ENCODE measurements at places on chromosomes 3 and 15.

GRCh38 chr3:14943042-14943441 is 4.3 kb upstream of the NR2C2 start:
- no peak for DNase-seq

DNA sequence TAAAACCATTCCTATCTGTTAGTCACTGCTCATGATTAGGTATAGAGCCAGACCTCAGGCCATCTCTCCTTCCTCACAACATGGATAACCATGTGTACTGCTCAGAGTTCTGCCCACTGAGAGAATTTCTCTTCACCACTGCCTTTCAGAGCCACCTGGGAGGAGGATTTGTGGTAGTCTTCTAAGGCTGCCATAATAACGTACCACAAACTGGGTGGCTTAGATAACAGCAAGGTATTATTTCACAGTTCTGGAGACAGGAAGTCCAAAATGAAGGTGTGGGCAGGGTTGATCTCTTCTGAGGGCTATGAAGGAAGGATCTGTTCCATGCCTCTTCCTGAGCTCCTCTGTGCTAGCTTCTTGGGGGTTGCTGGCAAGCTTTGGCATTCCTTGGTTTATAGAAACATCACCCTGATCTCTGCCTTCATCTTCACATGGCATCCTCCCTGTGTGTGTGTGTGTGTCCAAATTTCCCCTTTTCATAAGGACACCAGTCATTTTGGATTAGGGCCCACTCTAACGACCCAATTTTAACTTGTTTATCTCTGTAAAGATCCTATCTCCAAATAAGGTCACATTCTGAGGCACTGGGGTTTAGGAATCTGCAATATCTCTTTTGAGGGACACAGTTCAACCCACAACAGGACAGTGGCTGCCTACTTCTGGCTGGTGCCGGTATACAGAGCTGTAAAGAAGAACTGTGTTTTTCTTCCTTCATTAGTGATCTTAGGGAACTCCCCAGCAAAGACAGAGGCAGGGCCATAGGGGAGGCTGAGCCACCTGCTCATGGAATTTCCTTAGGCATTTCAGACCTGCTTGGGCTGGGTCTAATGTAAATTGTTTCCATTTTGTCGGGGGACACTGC is 42.1 kb upstream of the NOX5 start:
- DNase-seq, result peak; percentile 17

- no peak for DNase-seq
These were observed 68.9 kb downstream of the DUT start for GRCh38 chr15:48400086-48400485.

DNA sequence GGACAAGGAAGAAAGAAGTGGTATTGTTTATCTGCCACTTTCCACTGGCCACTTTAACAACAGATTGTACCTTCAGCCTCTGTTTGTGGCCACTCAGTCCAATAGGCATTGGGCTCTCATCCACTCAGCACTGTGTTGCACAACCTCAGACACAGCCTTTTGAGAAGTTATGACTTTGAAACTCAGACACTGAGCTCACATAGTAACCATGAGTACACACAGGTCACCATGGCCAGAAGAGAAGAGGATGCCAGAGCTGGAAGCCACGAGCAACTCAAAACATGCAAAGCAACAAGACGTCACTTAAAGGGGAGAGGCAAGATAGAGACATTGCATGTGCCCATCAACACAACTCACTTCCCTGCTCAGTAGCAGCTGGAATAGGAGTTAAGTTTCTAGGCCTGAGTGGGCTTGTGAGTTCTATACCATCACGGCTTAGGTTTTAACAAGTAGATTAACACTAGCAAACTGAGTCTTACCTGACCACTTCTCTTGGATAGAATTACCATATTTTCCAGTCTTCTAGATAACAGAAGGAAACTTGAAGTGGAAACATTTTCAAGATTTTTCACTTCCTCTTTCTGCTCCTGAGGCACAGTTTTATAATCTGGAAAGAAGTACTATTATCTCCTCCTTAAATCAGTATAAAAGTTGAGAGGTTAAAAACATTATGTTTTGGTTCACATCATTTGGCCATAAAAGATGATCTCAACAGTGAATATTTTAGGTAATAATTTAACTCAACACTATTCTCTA is 103.5 kb downstream of the IMPG2 start:
- no peak for DNase-seq

GRCh38 chr15:29045717-29046116 is 159.9 kb downstream of the APBA2 start:
- DNase-seq, result no peak

Measured in hematopoietic multipotent progenitor cell (in vitro differentiated cells).